ENCODE measurements at places on chromosomes 16 and 17.

DNA sequence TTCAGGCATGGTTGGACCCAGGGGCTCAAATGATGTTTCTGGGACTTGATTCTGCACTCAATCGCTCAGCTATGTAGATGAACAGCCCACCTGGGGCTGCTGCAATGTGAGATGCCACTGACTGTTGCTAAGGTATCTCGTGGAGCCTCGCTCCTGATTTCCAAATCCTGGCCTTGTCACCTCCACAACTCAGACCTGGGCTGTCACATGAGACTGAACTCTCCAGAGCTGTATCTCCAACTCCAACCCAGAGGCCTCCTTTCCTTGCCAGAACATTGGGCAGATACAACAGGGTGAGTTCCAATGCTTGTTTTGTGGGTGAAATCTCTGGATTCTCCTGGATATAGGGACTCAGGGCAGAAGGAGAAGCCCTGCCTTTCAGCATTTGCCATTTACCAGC lies 79.5 kb downstream of the GNAO1 start:
- DNase-seq: no peak

GRCh38 chr16:61820398-61820797 lies 215.8 kb downstream of the CDH8 start:
- no peak for DNase-seq

DNA sequence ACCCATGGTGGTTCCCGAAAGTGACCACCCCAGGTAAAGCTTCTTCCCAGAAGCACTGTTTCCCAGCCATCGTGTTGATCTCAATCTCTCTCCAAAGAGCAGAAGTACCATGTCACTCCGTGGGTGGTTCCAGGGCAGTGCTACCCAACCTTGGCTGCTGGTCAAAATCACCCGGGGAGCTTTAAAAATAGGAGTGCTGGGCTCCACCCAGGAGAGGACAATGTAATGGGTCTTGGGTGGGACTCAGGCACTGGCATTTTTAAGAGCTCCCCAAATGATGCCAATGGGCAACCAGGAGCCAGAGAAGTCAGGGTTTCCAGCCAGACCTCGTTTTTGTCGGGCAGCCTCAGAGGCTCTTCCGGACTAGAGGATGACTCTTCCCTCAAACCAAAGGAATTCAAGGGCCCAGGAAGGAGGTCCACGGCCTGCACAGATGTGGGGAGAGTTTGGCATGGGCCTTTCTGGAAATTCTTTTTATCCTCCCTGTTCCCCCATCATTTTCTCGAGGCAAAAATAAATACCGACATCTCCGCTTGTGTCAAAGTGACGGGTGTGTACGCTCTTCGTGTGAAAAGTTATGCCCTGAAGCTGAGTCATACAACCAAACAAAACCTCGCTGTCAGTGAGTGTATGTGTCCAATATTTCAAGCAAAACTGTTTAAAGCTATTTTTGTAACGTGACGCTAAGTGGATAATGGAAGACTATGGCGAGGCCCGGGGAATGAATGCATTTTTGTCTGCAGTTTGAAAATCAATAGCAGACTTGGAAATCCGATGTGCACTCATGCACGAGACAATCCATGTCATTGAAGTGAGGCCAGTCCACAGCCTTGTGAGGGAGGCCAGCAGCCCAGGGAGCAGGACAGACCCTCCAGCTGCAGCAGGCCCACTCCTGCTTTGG lies 364.1 kb downstream of the FOXL1 start:
- peak; percentile 82 for DNase-seq

DNA sequence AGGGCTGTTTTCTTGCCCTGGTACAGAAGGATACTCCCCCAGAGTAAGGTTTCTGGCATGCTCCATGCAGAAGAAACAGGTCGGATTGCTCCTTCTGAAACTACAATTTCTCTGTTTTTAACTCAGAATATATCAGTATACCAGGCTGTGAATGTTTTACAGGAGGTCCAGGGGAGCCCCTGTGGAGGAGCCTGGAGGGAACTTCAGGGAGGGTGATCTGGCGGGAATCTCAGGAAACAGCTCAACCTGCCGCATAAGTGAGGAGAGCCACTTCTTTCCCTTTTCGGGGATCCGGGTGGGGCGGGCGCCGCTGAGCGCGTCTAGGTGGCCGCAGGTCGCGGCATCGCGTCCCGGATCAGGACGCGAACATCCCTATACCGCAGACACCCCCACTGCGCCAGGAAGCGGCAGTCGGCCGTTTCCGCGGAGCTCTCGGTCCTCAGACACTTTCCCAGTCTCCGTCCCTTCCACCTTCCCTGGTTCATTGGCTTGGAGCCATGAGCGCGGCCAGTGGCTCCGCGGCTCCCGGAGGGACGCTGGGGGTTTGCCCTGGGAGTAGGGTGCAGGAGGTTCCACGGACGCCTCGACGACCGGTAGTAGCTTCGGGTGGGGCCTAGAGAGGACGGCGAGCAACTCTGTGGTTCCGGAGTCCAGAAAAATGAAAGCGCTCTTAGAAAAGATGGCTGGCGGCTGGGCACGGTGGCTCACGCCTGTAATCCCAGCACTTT lies 3.1 kb upstream of the ZNF764 start:
- no peak for DNase-seq

DNA sequence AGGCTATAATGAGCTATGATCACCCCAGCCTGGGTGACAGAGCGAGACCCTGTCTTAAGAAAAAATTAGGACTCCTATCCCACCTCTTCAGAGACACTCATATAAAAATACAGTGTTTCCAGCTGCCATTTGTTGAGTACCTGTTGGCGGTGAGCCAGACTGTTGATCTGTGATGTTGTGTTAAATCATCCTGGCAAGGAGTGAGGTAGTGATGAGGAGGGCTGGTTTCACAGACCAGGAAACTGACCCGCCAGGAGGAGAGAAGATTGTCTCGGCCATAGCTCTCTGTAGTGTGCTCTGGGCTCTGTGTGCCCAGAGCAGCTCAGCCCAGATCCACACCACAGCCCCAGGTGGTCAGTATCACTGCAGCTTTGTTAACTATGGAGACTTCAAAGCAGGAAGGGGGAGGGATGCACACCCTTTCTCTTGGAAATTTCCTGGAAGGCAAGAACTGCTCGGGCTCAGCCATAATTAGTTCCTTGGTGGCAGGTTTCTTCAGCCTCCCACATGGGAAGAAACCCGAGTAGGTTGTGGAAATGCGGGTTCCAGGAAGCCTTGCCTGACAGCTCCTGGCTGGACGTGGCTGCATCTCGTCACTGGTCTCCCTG lies 343.0 kb downstream of the SNX29 start:
- DNase-seq: no peak

DNA sequence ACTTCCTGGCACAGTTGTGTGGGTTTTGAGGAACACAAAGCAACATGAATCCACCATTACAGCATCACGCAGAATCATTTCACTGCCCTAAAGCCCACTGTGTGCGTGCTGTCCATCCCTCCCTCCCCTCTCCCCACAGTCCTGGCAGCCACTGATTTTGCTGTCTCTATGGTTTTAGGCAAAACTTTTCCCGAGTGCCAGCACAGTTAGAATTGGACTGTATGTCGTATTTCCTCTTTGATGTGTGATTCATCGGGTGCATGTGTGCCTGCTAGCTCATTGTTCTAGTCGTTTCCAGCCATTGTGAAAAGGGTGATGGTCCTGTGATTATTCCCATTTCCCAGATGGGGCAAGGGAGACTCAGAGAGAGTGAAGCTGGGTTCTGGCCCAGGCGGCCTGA lies 12.7 kb downstream of the KLHL36 start:
- DNase-seq: no peak

DNA sequence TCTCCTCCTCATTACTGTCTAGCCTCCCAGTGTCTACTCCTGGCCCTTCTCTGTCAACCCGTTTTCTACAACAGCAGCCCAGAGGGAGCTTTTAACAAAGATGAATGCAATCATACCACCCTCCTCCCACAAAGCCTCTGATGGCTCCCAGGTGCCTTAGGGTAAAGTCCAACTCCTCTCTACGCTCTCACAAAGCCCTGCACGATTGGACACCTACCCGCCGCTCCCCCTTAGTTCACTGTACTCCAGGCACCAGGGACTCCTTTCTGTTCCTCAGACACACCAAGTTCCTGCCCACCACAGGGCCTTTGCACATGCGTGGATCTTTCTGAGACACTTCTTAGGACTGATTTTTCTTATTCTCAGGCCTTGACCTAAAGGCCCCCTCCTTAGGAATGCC lies 17.4 kb downstream of the CCDC102A start:
- no peak for DNase-seq

DNA sequence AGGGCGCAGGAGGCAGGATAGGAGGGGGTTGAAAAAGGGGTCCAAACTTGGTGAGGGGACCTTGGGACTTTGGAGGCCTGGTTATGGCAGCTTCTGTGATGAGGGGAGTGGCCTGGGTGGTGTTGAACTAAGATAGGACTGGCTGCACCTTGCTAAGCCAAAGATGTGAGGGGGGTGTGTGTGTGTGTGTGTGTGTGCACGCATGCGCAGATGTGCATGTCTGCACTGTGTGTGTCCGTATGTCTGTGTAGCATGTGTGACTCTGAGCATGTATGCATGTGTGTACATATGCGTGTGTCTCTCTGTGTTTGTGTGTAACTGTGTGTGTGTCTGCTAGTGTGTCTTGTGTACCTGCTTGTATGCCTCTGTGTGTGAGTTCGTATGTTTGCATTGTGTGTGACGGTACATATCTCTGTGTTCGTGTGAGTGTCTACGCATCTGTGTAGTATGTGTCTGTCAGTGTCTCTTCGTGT lies 4.1 kb downstream of the SLC16A5 start:
- DNase-seq: no peak

DNA sequence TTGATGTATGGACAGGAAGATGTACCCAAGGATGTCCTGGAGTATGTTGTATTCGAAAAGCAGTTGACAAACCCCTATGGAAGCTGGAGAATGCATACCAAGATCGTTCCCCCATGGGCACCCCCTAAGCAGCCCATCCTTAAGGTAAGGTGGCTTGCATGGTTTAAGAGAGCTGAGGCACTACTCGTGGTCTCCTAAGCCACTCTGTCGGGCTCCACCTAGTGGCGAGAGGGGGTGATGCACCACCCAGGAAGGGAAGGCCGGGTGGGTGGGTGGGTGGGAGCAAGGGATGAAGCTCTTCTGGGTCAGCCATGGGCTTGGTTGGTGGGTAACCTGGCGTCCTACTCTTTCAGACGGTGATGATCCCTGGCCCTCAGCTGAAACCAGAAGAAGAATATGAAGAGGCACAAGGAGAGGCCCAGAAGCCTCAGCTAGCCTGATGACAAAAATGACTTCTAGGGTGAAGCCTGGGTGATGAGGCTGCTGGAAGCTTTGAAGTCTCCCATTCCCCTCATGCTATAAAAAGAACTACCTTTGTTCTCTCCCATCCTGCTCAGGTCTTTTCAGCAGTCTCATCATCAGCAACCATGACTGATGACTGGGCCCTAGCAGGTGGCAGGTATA lies 21.5 kb downstream of the GPR179 start:
- DNase-seq: no peak

GRCh38 chr16:19874851-19875546 lies 9.6 kb downstream of the GPRC5B start:
- DNase-seq: no peak

GRCh38 chr16:56684926-56685590 lies 2.8 kb downstream of the MT1X start:
- no peak for DNase-seq

- no peak for DNase-seq
Observed at GRCh38 chr17:75116737-75117136, 7.0 kb downstream of the ARMC7 start.

GRCh38 chr17:59859444-59860025 lies 33.2 kb downstream of the TUBD1 start:
- peak; percentile 33 for DNase-seq

GRCh38 chr17:18158022-18158600 lies 25.5 kb upstream of the ALKBH5 start:
- no peak for DNase-seq

- DNase-seq: no peak
Observed at GRCh38 chr16:61890386-61890785, 145.9 kb downstream of the CDH8 start.

- DNase-seq: no peak
Observed at GRCh38 chr16:50814052-50814451, 72.2 kb downstream of the CYLD start.

DNA sequence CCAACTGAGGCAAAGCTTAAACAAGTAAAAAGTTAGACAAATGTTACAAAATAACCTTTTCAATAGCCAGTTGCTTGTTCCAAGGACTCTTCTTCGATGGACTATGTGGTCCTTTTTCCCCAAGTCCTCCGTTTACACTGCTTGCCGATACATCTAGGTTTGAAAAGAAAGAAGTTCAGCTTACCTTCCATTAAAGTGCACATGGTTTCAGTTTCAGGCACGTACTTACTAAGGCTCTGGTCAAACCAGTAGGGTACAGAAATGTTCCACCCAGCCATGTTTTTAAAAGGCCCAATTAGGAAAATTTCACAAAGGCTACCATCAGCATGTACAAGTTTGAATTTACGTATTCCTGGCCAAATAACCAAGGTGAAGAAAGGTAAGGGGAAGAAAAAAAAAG lies 2.1 kb downstream of the SRSF2 start:
- DNase-seq: no peak

DNA sequence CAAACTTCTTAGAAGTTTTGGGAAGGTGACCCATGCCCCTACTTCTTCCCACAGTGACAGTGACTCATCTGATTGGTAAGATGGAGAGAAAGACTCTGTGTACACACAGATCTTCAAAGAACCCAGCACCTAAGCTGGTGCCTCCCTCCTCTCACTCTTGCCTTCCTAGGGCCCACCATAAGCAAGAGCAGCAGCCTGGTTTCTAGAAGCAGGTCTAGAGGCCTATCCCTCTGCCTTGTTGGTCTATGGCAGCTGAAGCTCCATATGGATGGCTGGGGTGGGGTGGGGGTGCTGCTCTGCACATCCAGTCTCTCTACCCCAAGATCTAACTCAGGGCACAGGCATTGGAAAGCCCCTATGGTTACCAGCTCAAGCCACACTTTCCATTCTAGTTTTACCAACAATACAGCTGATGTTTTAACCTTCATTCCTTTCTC lies 47.5 kb downstream of the STAT3 start:
- DNase-seq: no peak

GRCh38 chr17:76011951-76012350 lies 11.3 kb downstream of the CDK3 start:
- DNase-seq: no peak

DNA sequence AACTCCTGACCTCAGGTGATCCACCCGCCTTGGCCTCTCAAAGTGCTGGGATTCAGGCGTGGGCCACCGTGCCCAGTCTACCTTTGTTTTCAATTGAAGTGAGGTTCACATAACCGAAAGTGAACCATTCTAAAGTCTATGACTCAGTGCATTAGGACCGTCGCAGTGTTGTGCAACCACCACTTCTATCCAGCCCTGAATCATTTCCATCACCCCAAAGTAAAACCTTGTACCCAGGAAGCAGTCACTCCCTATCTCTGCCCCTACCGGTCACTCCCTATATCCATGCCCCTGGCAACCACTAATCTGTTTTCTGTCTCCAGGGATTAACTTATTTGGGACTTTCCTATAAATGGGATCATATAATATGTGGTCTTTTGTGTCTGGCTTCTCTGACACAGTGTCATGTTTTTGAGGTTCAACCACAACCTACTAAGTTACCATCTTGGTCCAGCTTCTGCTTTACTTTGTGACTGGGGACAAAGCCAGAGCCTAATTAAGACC lies 28.3 kb upstream of the CDC42EP4 start:
- DNase-seq: peak; percentile 83

GRCh38 chr16:50151756-50152155 lies 1.4 kb upstream of the TENT4B start:
- no peak for DNase-seq
